ENCODE measurements at places on chromosomes 1 and 21.

DNA sequence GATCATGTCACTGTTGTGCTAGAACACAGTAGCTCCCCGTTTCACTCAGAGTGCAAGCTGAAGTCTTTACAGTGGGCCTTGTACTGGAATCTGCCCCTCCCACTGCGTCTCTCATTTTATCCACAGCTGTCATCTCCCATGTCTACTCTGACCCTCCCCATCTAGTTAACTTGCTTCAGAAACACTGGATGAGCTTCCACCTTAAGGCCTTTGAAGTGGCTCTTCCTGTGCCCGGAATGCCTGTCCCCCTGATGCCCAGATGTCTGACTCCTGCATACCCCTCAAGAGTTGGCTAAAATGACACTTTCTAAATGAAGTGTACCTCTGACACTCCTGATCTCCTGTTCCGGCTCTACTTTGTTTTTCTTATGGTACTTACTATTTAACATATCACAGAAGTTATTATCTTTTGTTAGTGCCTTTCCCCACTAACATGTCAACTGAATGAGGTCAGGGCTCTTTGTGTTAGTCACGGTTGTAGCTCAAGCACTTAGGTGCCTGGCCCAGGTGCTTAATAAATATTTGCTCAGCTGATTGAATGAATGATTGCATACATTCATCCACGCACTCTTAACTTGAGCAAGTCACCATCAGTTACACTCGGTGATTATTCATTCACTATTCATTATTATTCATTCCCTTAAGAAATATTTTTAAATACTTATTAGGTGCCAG is 13.3 kb downstream of the ARV1 start:
- DNase-seq = no peak

DNA sequence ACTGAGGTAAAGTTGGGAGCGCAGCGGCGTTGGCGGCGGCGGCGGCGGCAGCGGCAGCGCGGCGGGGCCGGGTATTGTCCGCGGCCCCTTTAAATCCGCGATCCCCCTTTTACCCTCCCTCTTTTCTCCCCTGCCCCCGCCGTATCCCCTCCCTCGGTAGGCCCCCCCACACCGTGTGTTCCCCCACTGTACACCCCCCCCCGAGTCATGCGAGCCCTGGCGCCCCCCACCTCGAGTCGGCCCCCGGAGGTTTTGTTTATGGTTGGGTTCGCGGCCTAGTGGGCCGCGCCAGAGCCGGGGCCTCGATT is 169 bp downstream of the UBAP2L start:
- DNase-seq = no peak

- no peak for DNase-seq
These were observed 11.5 kb downstream of the MCOLN2 start for GRCh38 chr1:84985365-84985764.

- no peak for DNase-seq
These were observed 163.9 kb downstream of the AKT3 start for GRCh38 chr1:243686159-243686558.

DNA sequence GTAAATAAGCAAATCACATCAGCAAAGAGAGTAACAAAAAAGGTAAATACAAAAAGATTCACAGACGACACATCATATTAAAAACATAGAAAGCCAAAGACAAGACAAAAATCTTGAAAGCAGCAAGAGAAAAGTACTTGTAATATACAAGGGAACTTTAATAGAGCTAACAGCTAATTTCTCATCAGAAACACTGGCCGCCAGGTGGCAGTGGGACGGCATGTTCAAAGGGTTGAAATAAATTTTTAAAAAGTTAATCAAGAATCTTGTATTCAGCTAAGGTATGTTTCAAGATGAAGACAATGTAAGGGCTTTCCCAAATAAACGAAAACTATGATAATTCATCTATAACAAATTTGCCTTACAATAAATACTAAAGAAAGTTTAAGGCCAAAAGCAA is 358.1 kb downstream of the LRRIQ3 start:
- DNase-seq = no peak

- no peak for DNase-seq
These were observed 924.0 kb downstream of the LTN1 start for GRCh38 chr21:28068455-28069358.

DNA sequence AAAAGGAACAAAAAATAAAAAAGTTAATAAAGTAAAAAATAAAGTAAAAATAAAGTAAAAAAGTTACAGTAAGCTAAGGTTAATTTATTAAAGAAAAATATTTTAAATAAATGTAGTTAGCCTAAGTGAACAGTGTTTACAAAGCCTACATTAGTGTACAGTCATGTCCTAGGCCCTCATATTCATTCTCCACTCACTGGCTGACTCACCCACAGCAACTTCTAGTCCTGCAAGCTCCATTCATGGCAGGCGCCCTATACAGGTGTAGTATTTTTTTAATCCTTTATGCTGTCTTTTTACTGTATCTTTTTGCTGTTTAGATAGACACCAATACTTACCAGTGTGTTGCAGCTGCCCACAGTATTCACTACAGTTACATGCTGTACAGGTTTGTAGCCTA is 12.4 kb downstream of the ADAR start:
- no peak for DNase-seq

- no peak for DNase-seq
These were observed 198.3 kb upstream of the RNPC3 start for GRCh38 chr1:103327054-103327719.

- no peak for DNase-seq
These were observed 1.8 kb upstream of the CYB5R1 start for GRCh38 chr1:202968895-202969295.

DNA sequence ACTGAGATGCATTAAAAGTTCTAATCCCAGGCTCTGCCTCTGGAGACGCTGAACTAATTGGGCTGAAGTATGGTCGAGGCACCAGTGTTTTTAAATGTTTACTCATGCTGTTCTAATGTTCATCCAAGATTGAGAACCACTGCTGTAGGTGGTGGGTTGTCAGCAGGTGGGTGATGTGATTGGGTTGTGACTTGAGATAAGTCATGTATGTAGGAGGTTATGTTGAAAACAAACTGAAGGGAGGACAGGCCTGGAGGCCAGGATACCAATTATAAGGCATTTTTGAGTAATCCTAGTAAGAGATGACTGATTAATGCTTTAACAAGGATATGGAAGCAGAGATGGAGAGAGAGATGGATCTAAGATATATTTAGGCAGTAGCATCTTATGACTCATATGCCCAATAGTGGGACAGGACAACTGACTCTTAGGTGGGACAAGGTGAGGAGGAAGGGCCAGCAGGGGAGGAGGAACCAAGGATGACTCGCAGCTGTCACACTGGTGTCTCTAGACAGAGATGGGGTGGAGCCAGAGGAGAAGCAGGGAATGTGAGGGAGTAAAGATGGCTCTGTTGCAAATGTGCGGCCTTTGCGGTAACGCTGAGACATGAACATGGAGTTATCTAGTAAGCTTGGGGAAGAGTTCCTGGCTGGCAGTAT is 29.3 kb downstream of the RAB4A start:
- DNase-seq = no peak

GRCh38 chr1:107786203-107786845 is 178.7 kb downstream of the VAV3 start:
- DNase-seq = no peak

Measured in NCI-H524 treated with DMSO at 0.1 percent for 48 hours (cell line).